ENCODE measurements at places on chromosomes 16 and 17. TPM values are rescaled to one million over a fixed set of nuclear protein-coding genes. Genes with fewer than 3 reads are reported as not detected.

DNA sequence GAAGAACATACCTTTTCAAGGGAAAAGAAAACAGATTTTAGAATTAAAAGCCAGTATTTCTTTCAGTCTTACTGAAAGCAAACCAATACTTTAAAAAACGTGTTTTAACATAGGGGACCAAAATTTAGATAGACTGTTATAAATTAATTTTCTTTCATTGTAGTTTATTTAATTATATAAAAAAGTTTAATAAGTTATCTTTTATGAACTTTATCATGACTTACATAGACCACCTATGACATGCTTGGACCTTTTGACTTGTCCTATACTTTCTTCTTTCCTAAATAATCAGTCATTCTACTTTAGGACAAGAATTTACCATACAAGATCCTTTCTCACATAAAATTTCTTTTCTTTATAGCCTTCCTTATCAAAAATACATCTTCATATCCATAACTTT lies 102.0 kb upstream of the HAS3 start:
- no peak for DNase-seq

- DNase-seq = peak; percentile 64
Observed at GRCh38 chr17:50129728-50130558, at the start of gene SAMD14. Gene SAMD14 (minus strand): TSS chr17:50130160. CDS start chr17:50124959, 5,201 bp downstream.

DNA sequence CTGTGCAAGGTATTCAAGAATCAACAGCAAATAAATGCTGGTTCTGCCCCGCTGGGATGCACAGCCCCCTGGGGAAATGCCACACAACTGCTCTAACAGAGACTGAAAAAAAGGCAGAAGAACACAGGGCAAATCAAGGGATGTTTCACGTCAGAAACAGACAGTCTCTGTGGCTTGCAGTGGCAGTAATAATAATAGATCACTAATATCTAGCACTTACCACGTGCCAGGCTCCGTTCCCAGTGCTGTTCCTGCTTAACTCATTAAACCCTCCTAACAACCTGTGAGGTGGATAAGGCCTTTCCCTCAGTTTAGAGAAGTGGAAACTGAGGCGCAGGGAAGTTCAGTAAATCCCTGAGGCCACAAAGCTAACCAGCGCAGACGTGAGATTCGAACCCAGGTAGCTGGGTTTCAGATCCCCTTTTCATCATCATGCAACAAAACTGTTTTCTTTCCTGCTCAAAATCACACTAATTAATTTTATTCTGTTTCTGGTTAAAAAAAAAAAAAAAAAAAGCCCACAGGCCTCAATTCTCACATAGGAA lies 36.7 kb downstream of the ARHGAP17 start:
- no peak for DNase-seq

- no peak for DNase-seq
Observed at GRCh38 chr17:5115673-5116651, at the start of gene USP6. Gene USP6 (plus strand): TSS chr17:5116032. CDS start chr17:5130368, 14,336 bp downstream.

GRCh38 chr17:61662741-61663140 lies 71.7 kb upstream of the NACA2 start:
- no peak for DNase-seq

DNA sequence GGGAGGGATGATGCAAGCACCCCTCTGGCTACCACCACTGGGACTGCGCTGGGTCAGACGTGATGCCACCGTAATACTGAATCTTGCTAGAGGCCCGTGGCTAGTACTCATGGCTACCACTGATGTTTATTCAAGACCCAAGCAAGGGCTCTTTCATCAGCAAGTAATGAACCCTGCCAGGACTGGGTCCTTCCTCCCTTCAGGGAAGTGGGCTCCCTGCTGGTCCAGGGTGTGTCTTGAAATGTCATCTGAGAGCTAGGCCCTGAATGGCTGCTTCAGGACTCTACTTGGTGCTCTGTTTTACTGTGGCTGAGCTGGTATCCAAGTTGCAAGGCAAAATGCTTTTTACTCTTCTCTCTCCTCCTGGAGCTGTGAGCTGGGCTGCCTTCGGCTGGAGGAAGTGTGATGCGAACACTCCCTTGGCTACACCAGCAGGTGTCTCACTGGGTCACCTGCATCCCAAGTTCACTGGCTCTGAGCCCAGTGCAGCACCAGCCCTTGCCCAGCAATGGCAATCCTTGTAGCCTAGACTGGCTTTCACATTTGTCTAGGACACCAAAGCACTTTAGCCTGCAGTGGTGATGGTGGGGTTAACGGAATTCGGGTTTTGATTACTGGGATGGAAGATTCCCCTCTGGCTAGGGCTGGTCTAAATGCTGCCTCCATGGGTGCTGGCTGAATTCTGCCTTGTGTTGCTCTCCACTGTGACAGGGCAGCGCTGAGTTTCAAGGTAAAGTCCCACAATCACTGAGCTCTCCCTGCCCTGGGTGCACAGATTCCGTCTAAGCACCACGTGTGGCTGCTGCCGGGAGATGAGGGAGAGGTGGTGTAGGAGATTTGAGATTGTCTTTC lies 98.6 kb downstream of the USP22 start:
- DNase-seq = peak; percentile 45

Gene ABCA10
- total RNA-seq = 0.32 TPM
